ENCODE measurements at places on chromosomes 3 and 15.

- no peak for DNase-seq
Observed at GRCh38 chr3:171160325-171160724, 133.8 kb upstream of the SLC2A2 start.

DNA sequence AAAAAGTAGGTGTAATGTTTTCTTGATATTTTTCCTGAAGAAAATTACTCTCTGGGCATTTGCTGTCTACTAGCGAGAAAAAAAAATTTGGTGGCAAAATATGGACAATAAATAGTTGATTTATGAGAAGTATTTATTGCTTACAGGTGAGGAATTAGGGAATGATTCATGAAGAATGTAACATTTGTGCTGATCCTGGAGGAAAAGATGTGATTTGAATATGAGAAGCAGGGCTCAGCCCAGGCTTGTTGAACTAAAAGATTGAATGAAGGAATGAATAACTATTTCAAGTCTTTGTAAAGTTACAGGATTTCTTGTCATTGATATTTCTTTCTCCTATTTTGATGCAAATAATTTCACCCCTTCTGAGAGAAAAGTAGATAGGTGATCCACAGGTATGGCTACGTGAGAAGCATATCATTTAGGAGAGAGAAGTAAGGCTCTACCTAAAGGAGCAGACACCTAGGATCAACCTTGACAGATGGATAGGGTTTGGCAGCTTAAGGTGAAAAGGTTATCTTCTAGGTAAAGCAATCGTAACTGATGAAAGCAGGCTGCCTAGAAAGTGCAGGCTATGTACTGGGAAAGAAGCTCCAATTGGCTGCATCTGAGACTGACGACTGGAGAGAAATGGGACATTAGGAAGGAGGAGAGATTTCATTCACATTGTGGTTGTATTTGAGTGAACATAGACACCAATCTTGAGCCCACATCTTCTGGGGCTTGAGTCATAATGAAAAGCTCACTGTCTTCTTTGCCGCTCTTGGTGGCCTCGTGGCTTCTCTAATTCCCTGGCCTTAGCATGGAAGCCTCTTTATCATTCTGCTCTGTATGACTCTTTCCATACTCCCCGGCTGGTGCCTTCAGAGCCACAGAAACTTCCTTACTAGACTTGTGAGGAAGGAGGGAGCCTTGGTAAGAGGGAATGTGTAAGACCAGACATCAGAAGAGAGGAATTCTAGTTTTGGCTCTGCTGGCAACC, 106.5 kb downstream of the P3H2 start:
- DNase-seq, result no peak

DNA sequence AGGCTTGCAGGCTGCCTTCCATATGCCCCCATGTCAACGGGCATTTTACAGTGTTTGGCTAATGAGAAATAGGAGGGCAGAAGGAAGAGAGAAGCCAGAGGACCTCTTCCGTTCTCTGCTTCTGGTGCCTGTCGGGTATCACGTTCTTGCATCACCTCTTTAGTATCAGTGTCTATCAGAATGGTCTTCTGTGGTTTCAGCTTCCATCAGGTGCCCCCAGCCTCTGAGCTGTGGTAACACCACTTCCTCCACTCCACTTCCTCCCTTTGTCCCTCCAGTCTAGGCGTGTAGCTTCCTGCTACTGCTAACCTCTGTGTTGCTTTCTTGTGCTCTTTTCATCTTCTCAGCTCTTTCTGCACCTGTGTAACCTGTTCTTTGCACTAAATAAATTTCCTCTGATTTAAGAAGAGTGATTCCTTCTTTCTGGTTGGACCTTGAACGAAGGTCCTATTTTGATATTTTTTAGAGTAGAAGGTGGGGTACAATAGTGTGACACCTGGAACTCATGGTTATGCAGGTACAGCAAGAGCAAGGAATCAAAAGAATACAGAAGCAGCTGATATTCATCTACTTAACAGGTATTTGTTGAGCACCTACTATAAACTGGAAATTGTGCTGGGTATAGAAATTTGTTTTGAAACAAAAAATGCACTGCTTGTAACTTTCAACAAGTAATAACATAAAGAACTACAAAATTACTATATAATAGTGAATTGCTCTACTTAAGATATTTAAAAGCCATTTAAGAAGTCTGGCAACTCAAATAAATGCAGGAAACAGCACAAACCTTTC, 27.4 kb upstream of the FOXB1 start:
- peak; percentile 59 for DNase-seq

GRCh38 chr3:15638891-15639262, 37.3 kb downstream of the BTD start:
- DNase-seq, result no peak

DNA sequence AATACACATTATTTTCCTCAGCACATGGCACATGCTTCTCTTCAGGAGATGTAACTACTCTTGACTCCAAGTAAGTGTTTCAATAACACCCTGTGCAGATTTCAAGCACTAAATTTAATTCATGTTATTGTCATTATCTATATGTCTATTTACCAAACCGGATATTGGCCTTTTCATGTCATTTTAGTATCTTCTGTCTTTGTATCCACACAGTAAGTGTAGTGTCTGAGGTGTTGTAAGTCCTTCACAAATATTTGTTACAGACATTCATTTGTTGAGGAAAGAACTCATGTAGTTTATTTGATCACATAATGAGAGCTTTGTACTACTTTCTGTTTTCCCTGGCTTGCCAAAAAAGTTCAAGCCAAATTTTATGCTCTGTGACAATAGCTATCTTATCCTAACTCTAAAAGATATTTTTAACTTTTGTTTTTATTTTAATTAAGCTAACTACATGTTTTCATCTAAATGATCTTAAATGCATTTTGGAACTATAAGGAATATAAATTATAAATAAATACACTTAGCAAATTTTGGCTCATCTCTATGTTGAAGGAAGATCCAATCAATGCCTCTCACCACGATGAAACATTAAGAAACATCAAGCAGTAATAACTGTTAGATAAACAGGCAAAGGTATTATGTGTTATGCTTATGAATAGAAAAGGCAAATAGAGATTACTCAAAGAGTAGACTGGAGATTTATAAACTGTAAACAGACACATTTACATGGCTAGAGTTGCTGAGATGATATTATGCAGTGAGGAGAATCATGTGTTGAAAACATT, 48.3 kb downstream of the SPTSSB start:
- no peak for DNase-seq

- no peak for DNase-seq
Observed at GRCh38 chr3:31294430-31295149, 238.1 kb upstream of the STT3B start.

- no peak for DNase-seq
Observed at GRCh38 chr15:38304481-38304880, 51.8 kb downstream of the SPRED1 start.

GRCh38 chr3:107589454-107589853, 66.7 kb downstream of the BBX start:
- no peak for DNase-seq

DNA sequence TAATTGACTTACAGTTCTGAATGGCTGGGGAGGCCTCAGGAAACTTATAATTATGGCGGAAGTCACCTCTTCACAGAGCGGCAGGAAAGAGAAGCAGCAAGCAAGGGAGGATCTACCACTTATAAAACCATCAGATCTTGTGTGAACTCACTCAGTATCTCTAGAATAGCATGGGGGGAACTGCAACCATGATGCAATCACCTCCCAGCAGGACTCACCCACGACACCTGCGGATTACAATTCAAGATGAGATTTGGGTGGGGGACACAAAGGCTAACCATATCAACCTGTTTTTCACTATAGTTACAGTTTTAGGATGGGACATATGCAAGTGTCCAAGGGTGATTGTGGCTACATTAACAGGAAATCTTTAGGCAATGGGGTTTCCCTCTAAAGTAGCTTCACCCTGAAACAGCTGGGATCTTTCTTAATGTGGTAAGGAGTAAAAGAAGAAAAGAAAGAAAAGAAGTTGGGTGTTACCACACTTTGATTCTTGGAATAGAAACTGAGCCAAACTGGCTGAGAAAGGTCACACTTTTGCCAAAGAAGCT, 453.8 kb downstream of the OTOL1 start:
- no peak for DNase-seq
